ENCODE measurements at places on chromosomes 7 and 10.

DNA sequence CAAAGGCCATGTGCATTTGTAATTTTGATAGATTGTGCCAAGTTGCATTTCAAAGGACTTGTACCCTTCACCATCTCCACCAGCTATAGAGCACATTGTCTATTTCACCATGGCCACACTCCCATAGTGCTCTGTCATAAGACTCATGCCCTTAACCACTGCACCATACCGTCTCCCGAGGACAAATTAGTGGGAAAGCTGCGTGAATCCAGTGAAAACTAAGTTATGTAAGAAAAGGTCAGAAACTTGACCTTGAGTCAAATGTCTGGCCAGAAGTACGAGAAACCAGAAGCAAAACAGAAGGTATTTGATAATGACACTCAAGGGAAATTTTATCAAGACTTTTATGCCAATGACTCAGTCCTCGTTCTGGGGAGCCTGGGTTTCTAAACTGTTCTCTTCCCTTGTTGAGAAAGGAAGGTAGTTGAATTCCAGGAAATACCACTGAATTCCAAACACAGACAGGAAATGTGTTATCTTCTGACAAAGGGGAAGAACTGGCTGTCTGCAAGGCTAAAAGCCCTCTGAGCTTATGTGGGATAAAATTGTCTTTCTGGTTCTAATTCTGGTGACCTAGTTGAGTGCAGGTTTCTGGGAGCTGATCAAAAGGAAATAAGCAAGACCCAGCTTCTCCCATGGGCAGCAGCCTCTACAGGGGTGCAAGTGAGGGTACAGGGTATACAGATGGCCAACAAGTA lies 49.7 kb downstream of the CDK1 start:
- no peak for DNase-seq

DNA sequence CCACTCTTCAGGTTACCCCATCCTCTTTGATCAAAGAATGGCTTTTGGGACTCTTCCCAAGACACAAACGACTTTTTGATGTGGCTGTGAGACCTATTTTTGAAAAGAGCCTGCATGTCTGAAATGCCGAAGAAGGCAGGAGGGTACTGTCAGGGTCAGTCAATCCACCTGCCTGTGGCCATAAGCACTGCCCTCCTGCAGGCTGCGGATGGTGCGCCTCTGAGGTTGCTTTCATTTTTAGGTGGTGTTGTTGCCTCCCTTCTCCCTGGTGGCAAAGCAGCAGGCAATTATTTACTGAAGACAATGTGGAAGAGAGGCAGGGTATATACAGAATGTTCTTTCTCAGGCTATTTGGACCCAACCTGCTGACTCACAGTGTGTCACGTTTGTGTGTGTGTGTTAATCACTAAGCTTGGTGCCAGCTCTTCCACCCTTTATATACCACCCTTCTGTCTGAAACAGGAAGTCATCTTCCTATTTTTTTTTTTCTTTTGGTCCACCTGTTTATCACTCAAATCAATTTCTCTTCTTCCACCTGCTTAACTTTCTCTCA lies 1421.2 kb upstream of the CELF2 start:
- DNase-seq, result no peak

DNA sequence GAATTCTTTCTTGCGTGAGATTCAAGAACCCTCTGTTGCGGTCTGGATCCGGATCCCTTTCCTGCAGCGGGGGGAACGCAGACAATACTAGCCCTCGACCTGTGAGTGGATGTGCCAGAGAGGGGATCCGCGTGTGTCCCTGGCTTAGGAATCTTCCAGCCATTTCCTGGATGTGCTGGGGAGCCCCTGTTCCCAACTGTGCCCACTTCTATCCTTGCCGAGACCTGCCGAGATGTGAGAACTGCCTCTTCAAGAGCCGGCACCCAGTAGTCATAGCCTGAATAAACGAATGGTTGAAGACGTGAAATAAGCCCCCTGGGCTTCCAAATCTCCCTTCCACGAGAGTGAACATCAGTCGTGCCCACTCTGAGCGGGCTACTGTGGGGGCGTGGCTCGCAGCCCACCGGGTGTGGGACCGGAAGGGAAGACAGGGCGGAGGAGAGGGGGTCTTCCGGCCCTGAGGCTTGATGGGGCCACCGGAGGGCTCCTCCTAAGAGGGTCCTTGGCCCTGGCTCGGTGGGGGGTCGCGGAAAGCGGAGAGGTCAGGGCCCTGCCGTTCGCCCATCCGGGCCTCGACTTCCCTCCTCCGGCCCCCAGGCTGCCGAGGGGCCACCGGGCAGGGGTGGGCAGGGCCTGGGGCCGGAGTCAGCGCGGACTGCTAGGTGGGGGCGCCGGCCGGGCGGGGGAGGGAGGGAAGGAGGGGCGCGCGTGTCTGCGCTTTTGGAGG lies 1.3 kb upstream of the CCDC136 start:
- DNase-seq, result no peak

GRCh38 chr7:143013893-143014292 lies 13.0 kb downstream of the OR9A2 start:
- DNase-seq, result no peak

GRCh38 chr7:44772867-44773266 lies 23.6 kb upstream of the PPIA start:
- no peak for DNase-seq

- DNase-seq, result no peak
Measured at GRCh38 chr7:29453021-29453420, 110.6 kb upstream of the PRR15 start.

DNA sequence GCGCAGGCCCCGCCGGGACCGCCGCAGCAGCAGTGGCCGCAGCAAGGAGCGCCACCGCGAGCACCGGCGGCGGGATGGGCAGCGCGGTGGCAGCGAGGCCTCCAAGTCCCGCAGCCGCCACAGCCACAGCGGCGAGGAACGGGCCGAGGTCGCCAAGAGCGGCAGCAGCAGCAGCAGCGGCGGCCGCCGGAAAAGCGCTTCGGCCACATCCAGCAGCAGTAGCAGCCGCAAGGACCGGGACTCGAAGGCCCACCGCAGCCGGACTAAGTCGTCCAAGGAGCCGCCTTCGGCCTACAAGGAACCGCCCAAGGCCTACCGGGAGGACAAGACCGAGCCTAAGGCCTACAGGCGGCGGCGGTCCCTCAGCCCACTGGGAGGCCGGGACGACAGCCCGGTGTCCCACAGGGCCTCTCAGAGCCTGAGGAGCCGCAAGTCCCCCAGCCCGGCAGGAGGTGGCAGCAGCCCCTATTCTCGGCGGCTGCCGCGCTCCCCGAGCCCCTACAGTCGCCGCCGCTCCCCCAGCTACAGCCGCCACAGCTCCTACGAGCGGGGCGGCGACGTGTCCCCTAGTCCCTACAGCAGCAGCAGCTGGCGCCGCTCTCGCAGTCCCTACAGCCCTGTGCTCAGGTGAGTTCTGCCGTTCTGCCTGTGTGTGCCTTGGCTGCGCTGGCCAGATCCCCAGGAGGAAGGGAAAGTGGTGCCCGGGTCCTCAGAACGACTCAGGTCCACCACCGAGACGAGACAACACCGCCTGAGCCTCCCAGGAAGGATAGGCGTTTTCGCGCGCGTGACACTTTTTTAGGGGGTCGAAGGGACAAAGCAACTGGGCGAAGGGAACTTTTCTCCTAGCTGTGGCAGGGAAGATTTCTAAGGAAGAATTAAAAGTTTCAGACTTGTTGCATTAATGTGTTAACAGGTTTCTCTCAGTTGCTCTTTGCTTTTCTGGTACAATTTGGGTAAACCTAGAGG lies 1.5 kb downstream of the CDK13 start:
- peak; percentile 54 for DNase-seq

- no peak for DNase-seq
Measured at GRCh38 chr7:7146837-7147236, 35.5 kb upstream of the C1GALT1 start.

DNA sequence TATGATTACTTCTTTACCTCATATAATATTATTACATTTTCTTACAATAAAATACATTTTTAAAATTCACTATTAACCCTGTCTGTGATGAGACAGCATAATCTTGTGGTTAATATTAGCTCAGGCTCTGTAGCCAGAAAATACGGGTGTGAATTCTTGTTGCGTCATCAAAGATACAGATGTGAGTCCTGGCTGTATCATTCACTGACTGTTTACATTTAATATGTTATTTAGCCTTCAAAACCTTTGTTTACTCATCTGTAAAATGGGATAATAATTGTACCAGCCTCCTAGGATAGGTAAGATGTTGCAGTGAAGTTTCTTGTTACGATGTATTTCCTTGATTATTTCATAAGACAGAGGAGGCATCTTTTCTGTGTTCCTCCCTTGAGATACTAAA lies 184.7 kb upstream of the PRPS1L1 start:
- DNase-seq, result no peak

- DNase-seq, result no peak
Measured at GRCh38 chr7:158812684-158813083, 16.6 kb downstream of the ESYT2 start.

DNA sequence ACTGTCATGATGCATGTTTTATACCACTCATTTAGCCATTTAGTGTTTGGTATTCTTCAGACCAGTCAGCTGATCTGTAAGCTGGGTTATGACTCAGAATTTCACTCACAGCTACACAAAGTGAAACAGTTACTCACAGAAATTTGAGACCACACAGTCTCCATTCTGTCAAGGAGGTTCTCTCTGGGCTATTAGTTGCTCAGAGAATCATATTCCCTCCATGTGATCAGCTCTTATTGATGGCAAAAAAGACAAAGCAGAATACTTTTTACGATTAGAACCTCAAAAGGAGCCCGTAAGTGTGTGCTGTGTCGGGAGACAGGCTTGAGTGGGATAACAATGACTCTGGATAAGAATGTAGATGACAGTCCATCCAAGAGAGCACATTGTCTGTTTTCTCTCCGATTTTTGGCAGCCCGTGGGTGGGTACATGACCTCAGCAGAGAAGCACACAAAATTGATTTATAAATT lies 277.6 kb upstream of the SORCS1 start:
- no peak for DNase-seq

GRCh38 chr10:2137549-2138174 lies 400.3 kb upstream of the ADARB2 start:
- DNase-seq, result no peak

- DNase-seq, result peak; percentile 78
Measured at GRCh38 chr10:62779487-62780248, 24.9 kb upstream of the ADO start.

- peak; percentile 57 for DNase-seq
Measured at GRCh38 chr7:55517191-55517633, 55.1 kb downstream of the VOPP1 start.

GRCh38 chr10:76883596-76883995 lies 754.0 kb downstream of the KCNMA1 start:
- no peak for DNase-seq

DNA sequence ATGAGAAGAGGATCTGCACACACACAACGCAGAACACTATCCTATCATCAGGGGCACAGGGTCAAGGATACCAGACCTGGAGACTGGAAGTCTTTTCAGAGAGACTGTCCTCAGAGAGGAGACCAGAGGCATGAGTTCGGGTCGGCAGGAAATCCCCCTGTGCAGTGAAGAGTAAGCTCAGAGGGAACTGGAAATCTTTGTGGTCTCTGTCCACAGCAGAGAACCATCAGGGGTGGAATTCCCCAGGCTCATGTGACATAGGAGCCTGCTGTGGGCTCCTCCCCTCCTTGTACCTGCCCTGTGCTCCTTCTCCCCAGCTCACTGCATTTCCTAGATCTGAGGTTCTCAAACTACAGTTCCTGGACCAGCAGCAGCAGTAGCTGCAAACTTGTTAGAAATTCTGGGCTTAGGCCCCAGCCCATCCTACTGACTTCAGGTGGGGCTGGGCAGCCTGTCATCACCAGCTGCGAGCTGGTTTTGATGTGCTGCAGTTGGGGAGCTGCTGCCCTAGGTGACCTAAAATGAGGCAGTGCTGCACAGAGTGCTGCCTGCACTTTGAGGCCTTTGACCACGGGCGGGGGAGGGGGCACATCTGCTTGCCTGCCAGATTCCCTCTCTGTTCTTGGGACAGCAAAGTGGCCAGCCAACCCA lies 2.4 kb downstream of the ZMIZ2 start:
- DNase-seq, result no peak

DNA sequence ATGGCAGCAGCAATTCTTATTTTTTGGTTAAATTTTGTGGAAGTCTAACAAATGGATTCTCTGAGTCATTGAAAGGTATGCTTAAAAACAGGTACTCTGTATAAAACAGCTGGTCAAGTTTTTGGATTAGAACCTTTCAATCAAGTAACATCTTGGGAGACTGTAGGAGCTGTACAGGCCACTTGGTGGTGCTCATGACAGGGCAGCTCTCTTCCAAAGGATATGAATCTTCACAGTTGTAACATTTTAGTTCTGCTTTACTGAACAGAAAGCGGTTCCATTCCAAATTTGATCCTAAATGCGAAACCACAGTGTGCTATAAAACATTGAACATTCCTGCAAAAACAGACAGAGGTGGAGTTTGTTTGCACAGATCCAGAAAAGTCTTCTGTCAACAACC lies 44.5 kb upstream of the AGR3 start:
- no peak for DNase-seq

GRCh38 chr7:76358481-76359110 lies at the start of gene YWHAG:
Gene YWHAG, minus strand, starts transcription at chr7:76358991. Its CDS starts 183 bp downstream, at chr7:76358808.
- peak; percentile 81 for DNase-seq

DNA sequence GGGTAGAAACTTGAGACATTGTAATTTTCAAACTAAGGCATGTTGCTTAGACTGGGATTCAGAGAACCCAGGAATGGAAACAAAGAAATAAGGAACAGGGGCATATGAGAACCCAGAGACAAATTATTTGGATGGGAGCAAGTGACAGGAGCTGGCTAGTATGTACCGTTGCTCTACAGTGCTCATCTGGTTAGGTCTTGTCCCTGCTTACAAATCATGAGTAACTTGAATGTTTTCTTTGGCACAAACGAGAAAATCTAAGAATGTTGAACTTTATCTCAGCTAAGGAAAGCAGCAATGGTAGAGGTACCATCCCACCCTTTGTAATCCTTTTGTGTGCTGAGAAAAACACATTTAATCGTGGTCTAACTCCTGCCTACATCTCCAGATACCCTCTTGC lies 116.0 kb upstream of the IMMP2L start:
- DNase-seq, result no peak

- DNase-seq, result no peak
Measured at GRCh38 chr7:101956130-101956529, 138.7 kb downstream of the CUX1 start.

DNA sequence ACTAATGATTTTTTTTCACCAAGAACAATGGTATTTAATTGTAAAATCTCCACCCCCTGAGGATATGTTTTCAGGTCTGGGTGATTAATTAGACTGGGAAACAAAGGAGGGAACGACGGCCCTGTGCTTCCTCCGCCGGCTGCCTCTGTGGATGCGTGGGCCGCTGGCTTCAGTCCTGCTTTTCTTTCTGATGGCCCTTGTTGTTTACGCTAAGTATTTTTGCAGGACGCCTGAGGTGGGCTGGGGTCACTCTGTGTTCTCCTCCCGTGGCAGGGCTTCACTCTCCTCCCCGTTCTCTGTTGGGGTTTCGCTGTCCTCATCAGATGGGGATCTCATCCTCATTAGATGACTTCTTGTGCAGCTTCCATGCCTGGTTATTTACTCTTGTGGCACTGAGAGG lies 5.2 kb upstream of the ACBD5 start:
- no peak for DNase-seq

- no peak for DNase-seq
Measured at GRCh38 chr10:114043532-114044246, at the start of gene ADRB1. Gene ADRB1, plus strand, starts transcription at chr10:114043866. Its CDS starts 267 bp downstream, at chr10:114044133.

GRCh38 chr10:123507298-123507697 lies 158.9 kb upstream of the GPR26 start:
- no peak for DNase-seq

- no peak for DNase-seq
Measured at GRCh38 chr10:16685551-16685950, 131.7 kb downstream of the RSU1 start.
